ENCODE measurements at places on chromosomes 16 and 17. TPM values are rescaled to one million over a fixed set of nuclear protein-coding genes. Genes with fewer than 3 reads are reported as not detected.

CDH8 gene
- total RNA-seq: 1.7 TPM

ITGB3 gene
- total RNA-seq: 1.2 TPM

BEAN1 gene
- total RNA-seq: not detected

PRSS21 gene
- not detected for total RNA-seq

GRCh38 chr16:14529010-14529669, 100.9 kb downstream of the PARN start:
- no peak overlapping the region for H3K4me3 ChIP-seq
- peak; percentile 76 for DNase-seq
- H3K4me1 ChIP-seq: no peaks in the 10 kb centered on the region
- H3K36me3 ChIP-seq: peaks cover 2% of the 10 kb centered on the region
- H3K27ac ChIP-seq: no peak overlapping the region
- no peaks in the 10 kb centered on the region for H3K27me3 ChIP-seq

TBC1D3C gene
- total RNA-seq: not detected

DNA sequence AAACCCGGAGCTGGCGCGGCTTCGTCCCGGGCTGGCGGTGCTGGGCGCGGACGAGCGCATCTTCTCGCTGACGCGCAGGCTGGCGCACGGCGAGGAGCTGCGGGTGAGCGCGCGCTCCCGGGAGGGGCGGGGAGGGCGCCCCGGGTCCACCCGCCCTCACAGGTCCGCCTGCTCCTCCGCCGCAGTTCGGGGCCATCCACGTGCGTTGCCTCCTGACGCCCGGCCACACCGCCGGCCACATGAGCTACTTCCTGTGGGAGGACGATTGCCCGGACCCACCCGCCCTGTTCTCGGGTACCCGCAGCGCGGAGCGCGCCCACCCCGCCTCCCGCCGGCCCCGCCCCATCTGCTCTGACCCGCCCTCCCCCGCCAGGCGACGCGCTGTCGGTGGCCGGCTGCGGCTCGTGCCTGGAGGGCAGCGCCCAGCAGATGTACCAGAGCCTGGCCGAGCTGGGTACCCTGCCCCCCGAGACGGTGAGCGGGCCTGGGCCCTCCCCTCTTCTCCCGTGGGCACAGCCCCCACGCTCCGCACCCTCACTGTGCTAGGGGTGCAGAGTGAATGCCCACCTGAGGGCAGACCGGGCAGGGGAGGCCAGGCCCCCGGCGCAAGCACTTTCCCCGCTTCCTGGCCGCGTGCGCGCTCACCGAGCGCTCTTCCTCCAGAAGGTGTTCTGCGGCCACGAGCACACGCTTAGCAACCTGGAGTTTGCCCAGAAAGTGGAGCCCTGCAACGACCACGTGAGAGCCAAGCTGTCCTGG, 1.4 kb downstream of the HAGHL start:
- no peak overlapping the region for H3K27ac ChIP-seq
- H3K4me3 ChIP-seq: peak overlapping the region; percentile 65
- peaks cover 3% of the 10 kb centered on the region for H3K4me1 ChIP-seq
- H3K27me3 ChIP-seq: no peaks in the 10 kb centered on the region
- H3K36me3 ChIP-seq: no peaks in the 10 kb centered on the region
- peak; percentile 72 for DNase-seq

DNA sequence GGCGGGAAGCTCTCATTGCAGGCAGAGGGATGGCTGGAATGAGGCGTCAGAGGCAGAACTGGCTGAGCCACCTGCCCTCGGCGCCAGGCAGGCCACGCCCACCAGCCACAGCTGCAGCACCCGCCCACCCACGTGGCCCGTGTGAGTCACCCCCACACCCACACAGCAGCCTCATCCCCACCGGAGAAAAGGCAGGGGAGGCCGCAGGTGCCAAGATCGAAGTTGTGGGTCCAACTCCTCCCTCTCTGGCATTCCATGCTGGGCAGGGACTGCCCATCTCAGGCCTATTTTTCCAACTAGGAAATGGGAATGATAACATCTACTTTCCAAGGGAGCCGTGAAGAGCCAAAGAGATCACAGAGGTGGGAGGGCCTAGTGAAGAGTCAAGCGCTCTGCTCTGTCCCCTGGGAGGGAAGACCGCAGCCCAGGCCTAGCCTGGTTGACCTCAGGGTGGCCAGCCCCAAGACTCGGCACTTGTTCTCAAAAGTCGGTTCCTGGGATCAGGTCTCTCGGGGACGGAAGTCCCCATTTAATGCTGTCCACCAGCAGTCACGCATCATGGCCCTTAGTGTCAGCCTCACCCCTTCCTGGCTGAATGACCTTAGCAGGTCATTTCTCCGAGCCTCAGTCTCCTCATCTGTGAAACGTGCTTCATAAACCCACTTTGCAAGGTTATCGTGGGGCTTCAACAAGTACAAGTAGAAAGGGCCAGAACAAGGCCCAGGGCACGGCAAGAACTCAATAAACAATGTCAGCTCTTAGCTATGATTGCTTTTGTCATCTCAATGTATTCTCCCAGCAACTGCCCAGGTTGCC, at the start of gene TRPV3:
TSS of gene TRPV3 (minus strand) at position 45 of the 816 bp plus-strand sequence. CDS start 2,962 bp downstream, outside the sequence.
- no peaks in the 10 kb centered on the region for H3K36me3 ChIP-seq
- no peaks in the 10 kb centered on the region for H3K27me3 ChIP-seq
- H3K4me3 ChIP-seq: no peak within 1 kb of the TSS
- H3K4me1 ChIP-seq: no peaks in the 10 kb centered on the region
- H3K27ac ChIP-seq: no peak within 1 kb of the TSS

DNA sequence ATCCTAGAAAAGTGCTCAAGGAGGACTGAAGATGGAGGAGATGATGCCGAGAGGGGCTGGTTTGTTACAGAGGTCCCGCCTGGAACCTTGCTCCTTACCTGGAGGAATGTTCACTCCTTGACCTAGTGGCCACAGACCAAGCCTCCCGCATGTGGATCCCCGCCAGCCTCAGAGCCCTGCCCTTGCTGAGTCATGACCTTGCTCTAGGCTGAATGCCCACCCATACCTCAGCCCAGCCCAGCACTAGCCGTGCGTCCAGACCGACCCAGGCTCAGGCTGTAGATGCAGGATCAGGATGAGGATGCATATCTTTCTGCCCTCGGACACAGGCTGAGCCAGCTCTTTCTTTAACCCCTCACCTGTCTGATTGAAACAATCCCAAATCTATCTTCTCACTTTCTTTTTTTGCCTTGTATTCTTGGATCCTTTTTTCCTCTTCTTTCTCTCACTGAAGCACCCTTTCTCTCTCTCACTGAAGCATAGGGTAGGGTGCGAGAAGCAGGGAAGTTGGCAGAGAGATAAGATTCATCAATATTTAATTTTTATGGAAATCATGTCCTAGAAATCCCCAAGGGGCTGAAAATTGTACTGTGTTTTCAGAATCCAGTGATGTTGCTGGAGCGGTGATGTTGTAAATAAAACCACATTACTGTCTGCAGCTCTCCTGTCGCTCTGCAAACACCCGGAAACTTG, 34.9 kb downstream of the WSCD1 start:
- H3K4me1 ChIP-seq: no peaks in the 10 kb centered on the region
- no peak overlapping the region for H3K4me3 ChIP-seq
- H3K27me3 ChIP-seq: no peaks in the 10 kb centered on the region
- no peaks in the 10 kb centered on the region for H3K36me3 ChIP-seq

- H3K4me3 ChIP-seq: no peak overlapping the region
- no peak overlapping the region for H3K27ac ChIP-seq
- DNase-seq: no peak
- no peaks in the 10 kb centered on the region for H3K4me1 ChIP-seq
- no peaks in the 10 kb centered on the region for H3K36me3 ChIP-seq
- no peaks in the 10 kb centered on the region for H3K27me3 ChIP-seq
These were observed 62.1 kb downstream of the GAN start for GRCh38 chr16:81376880-81377279.

KNOP1 gene
- total RNA-seq: 29.3 TPM

DNA sequence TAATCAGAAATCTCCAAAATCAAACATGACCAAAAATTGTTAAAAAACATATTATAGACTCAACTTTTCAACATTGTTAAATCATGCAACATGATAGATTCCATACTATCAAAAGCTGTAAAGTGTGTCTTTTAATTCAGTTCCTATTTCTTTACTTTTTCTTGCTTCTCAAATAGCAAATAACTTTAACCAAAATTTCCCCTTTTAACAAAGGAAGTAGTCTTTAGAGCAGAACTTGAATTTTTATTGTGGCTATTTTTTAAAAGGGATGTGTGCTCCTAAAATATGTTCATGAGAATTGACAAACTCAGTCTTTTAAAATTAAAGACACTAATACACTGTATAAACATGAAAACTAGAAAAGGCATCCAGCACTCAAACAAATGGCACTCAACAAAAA, 49.1 kb downstream of the SPAG9 start:
- H3K4me3 ChIP-seq: no peak overlapping the region
- H3K27me3 ChIP-seq: no peaks in the 10 kb centered on the region
- no peak overlapping the region for H3K27ac ChIP-seq

- H3K4me3 ChIP-seq: peak overlapping the region; percentile 40
- H3K36me3 ChIP-seq: no peaks in the 10 kb centered on the region
- no peak for DNase-seq
- H3K4me1 ChIP-seq: 0 out of 2 replicates have a peak, but pooled peaks cover 4% of the 10 kb centered on the region
- H3K27me3 ChIP-seq: no peaks in the 10 kb centered on the region
These were observed 920 bp upstream of the ZCCHC14 start for GRCh38 chr16:87493608-87494280.

GRCh38 chr16:50037662-50038220, 12.7 kb downstream of the CNEP1R1 start:
- H3K36me3 ChIP-seq: no peaks in the 10 kb centered on the region
- no peak overlapping the region for H3K4me3 ChIP-seq
- H3K4me1 ChIP-seq: peaks cover 58% of the 10 kb centered on the region
- H3K27me3 ChIP-seq: no peaks in the 10 kb centered on the region
- H3K27ac ChIP-seq: no peak overlapping the region

DNA sequence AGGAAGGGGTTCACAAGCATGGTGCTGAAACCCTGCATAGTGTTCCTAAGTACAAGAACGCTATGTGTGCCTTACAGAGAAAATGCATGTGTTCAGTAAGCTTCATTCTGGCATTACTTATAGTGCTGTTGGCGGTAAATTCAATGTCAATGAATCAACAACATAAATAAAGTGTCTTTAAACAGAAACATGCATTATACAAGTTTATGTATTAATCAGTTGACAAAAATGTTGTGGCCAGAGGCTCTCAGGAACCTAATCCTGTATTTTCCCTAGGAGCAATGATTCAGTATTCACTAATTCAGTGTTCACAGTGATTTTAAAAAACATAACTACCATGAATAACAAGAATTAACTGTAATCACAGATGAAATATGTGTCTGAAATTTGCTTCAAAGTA, 47.1 kb upstream of the MYOCD start:
- H3K4me1 ChIP-seq: no peaks in the 10 kb centered on the region
- H3K27me3 ChIP-seq: no peaks in the 10 kb centered on the region

USP7 gene
- 139 TPM for total RNA-seq

PRSS33 gene
- total RNA-seq: not detected

- H3K4me1 ChIP-seq: no peaks in the 10 kb centered on the region
- H3K36me3 ChIP-seq: no peaks in the 10 kb centered on the region
- no peaks in the 10 kb centered on the region for H3K27me3 ChIP-seq
- H3K27ac ChIP-seq: no peak overlapping the region
These were observed 5.7 kb upstream of the ATXN1L start for GRCh38 chr16:71840052-71840451.

OR4D1 gene
- total RNA-seq: not detected

- no peak for DNase-seq
- no peak overlapping the region for H3K4me3 ChIP-seq
- H3K27me3 ChIP-seq: no peaks in the 10 kb centered on the region
- H3K36me3 ChIP-seq: no peaks in the 10 kb centered on the region
- no peaks in the 10 kb centered on the region for H3K4me1 ChIP-seq
These were observed 164.9 kb downstream of the CCDC182 start for GRCh38 chr17:57580055-57580739.

GAS7 gene
- 0.34 TPM for total RNA-seq

CRK gene
- total RNA-seq: 72.3 TPM

DNA sequence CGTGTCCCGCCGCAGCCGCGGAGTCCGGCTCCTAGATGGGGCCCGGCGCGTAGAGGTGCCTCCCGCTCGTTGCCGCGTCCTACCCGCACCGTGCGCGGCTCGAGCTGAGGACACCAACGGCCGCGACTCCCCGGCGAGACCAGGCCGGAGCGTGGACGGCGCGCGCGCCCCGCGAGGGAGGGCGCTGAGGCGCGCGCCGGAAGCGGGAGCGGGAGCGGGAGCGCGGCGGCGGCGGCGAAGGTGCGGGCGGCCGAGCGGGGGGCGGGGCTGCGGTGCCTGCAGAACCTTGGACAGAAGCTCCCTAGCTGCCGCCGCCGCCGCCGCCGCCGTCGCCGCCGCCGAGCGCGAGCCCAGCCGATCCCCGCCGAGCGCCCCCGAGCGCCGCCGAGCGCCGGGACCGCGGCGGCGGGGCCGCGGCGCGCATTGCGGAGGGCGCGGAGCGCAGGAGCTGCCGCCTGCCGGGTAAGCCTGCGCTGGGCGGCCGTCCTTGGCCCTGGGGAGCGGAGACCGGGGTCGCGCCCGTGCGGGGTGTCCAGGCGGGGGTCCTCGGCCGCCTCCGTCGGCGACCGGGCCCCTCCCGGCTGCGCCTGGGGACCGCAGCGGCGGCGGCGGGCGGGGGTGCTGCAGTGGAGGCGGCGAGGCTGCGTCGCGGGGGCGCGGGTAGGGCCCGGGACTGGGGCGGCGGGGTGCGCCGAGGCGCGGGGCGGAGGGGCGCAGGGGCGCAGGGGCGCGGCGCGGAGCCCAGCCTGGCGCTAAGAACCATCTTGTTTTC, at the start of gene CDK5R1:
TSS of gene CDK5R1 (plus strand) at position 293 of the 772 bp plus-strand sequence. CDS start 628 bp downstream, outside the sequence.
- DNase-seq: peak; percentile 84
- no peaks in the 10 kb centered on the region for H3K36me3 ChIP-seq
- H3K27ac ChIP-seq: peak within 1 kb of the TSS; percentile 89
- H3K27me3 ChIP-seq: no peaks in the 10 kb centered on the region

DNA sequence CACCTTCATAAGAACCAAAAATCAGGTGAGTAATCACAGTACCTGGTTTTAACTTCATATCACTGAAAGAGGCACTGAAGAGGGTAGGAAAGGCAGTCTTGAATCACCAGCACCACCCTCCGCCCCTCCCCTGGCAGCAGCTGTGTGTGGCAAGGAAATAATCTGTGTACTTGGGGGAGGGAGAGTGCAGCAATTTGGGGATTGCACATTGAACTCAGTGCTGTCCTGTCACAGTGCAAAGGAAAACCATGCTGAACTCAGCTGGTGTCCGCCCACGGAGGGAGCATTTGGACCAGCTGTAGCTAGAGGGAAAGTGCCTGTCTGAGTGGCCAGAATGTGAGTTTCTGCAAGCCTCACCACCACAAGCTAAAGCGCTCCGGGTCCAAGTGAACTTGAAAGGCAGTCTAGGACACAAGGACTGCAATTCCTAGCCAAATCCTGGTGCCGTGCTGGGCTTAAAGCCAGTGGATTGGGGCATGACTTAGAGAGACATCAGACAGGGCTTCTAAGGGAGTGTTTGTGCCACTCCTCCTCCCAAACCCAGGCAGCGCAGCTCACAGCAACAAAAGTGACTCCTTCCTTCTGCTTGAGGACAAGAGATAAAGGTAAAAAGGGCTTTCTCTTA, 39.7 kb upstream of the ALDH3A1 start:
- no peak overlapping the region for H3K4me3 ChIP-seq
- DNase-seq: no peak
- no peaks in the 10 kb centered on the region for H3K36me3 ChIP-seq
- H3K27ac ChIP-seq: no peak overlapping the region
- H3K27me3 ChIP-seq: no peaks in the 10 kb centered on the region

APOH gene
- total RNA-seq: 139 TPM

GRCh38 chr17:76940738-76941350, 72.6 kb downstream of the MGAT5B start:
- no peaks in the 10 kb centered on the region for H3K36me3 ChIP-seq
- no peaks in the 10 kb centered on the region for H3K27me3 ChIP-seq
- H3K4me1 ChIP-seq: no peaks in the 10 kb centered on the region
- no peak overlapping the region for H3K27ac ChIP-seq
- peak; percentile 48 for DNase-seq
- H3K4me3 ChIP-seq: no peak overlapping the region
